Activated naive CD4-positive, alpha-beta T cell treated with anti-CD3 and anti-CD28 coated beads, Interleukin-2, amount 10 ng/mL, durations not matched to agents 7 days and 5 days (primary cell): ENCODE measurements at places on chromosomes 7 and 10.

- no peak for DNase-seq
Measured at GRCh38 chr7:21030237-21030871, 243.7 kb upstream of the SP8 start.

DNA sequence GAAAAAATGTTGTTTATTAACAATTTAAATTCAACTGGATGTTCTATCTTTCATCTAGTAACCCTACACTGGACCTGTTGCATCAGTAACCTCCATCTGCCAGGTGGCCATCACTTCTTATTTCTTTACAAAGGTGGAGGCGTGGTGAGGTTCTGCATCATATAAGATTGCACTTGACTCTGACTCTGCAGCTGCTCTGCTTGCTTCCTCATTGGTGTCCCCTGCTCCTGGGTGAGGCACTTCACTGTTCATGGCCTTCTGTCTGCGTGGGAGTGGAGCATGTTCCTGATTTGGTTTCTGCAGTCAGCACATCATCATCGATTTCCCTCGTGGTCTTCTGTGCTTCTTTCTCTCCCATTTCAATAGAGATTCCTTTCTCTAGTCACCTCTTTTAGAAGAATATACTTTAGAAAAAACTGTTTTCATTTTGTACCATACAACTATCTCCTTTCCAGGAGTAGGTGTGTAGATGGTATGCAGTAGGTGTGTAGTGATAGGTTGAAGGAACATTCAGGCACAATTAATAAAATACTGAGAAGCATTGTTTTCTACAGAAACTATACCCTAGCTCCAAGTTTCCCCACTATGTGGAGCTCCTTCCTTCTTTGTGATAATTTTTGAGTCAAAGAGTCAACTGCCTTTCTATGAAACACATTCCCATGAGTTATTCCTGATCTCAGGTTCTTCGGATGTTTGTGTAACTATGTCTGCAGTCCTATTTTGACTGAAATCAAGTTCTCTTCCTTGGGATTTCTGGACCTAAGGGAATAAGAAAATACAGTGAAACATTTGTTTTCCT is 231.7 kb upstream of the CNTNAP2 start:
- DNase-seq, result no peak

DNA sequence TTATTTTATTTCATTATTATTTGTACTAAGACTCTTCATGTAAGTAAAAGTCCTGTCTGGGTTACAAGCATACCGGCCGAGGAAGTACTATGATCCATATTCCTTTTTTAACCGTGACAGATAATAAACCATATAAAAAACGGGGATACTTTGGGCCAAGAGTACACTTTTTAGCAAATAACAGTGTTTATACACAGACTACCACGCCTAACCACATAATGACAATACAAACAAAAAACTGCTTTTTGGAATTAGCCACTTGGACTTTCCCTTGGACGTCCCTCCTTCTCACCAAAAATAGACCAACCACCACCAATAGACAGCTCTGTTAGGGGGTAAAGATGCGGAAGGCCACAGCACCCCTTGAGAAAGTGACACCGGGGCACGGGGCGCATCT is 800 bp downstream of the MINDY3 start:
- no peak for DNase-seq

DNA sequence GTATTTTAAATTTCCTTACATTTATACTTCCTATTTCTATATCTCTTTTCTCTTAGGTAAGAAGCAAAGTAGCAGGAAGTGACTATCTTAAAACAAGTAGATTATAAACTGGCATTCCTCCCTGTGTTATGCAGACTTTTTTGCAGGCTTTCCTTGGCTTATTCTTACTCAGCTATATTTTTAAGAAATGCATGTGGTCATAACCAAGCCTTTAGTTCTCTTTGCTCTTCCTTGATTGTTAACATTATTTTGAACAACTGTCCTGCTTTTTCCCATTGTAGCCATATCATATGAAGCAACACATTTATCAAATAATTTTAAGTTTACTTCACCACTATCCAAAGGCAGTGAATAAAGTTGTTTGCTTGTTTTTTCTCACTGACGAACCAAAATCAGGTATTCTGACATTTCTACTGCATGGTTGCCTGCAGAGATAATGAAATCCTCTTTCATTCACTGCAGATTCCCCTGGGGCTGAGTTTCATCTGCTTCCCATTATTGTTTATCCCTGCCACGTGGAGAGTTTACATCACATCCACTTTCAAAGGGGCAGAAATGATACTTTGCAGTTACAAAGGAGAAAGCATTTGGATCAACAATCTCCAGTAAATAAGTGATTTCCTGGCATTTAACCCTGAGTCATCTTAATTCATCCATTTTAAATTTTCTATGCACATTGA is 389.9 kb upstream of the SEMA3C start:
- DNase-seq, result no peak
